ENCODE measurements at places on chromosomes 16 and 17.

- DNase-seq: no peak
Observed at GRCh38 chr17:1577583-1578013, 15.0 kb upstream of the PITPNA start.

DNA sequence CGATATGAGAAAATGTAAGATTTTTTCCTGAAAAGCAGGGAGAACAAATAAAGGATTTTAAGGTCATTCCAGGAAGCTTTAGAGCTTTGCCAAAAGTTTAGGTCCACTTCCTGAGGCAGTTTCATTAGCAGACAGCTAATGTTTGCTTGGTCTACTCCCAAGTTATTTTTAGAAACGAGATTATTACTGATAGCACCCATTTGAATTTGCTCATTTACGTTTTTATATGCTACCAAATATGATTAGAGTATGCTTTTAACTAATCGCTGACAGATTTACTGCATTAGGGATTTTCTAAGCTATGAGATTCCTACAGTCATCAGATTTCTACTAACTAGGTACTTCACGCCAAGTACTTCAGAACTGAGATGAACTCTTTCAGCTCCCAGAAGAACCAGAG, 98.1 kb downstream of the WNT3 start:
- no peak for DNase-seq

- peak; percentile 69 for DNase-seq
Observed at GRCh38 chr16:89217388-89218191, at the start of gene ZNF778. ZNF778 (plus strand) TSS chr16:89217703; CDS start chr16:89221128, 3,425 bp downstream.

DNA sequence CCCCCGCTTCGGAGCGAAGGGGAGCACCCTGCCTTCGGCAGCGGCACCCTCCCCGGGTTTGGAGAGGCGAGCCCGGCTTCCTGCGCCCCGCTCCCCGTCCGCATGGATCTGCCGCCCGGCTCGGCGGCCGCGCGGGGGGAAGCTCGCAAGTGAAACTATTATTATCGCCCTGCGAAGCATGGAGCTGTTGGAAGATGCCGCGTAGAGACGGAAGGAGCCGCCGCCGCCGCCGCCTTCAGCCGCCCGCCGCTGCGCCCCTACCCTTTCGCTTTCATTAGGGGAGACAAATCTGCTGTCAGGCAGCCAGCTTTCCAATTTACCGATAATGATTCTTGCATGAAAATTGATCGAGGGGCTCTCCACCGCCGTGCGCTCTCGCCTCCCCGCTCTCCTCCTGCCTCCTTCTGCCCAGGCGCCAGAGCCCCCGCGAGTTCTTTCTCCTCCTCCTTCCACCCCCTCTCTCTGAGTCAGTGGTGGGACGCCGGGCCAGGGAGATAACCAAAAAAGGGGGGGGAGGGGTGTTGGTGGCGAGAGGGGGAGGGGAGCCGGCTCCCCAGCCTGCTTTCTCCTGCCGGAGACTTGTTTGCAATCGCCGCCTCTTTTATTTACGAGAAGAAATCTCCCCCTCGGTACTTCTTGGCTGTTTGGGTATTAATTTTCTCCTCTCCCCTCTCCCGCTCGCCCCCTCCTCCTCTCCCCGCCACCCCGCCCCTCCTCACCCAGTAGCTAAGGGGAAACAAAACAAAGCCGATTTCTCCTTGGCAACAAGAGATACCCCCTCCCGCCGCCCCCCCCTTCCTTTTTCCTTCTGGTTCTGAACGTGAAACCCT, 58.0 kb upstream of the GSE1 start:
- no peak for DNase-seq

DNA sequence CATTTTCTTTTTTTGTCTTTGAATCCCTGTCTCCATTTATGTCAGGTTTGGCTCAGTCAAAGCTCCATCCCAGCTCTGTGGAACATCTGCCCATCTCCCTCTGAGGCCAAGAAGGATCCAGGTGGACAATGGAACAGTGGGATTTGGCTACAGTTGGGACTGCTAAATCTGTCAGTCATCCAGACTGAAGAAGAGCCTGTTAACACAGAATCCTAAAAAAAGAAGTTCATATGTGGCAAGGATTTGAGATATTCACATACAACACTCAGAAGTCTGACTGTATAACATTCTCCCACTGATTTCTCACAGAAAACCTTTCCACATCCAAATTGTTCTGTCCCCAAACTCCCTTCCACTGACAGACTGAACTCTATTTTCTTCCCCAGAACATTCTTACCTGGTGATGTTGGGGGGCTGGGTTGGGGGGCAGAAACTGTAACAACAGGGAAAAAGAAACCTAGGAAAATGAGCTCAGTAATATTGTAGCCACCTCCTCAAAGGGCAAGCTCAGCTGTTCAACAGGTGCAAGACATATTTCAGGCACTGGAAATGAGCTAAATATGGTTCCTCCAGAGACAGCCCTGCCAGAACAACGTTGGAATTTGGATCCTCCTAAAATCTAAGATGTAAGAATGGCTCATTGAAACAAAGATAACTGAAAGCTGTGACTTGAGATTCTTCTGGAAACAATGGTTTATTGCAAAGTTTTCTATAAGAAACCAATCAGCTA, 301.5 kb upstream of the CDH5 start:
- no peak for DNase-seq

GRCh38 chr17:67671493-67671892, 46.2 kb upstream of the NOL11 start:
- DNase-seq: no peak

- no peak for DNase-seq
Observed at GRCh38 chr17:51427856-51428255, 167.5 kb downstream of the UTP18 start.

Data from hippocampal formation (tissue), 2 donors.